ENCODE measurements at places on chromosomes 11 and 22.

GRCh38 chr11:25981998-25982397 is 349.9 kb upstream of the ANO3 start:
- DNase-seq: no peak

DNA sequence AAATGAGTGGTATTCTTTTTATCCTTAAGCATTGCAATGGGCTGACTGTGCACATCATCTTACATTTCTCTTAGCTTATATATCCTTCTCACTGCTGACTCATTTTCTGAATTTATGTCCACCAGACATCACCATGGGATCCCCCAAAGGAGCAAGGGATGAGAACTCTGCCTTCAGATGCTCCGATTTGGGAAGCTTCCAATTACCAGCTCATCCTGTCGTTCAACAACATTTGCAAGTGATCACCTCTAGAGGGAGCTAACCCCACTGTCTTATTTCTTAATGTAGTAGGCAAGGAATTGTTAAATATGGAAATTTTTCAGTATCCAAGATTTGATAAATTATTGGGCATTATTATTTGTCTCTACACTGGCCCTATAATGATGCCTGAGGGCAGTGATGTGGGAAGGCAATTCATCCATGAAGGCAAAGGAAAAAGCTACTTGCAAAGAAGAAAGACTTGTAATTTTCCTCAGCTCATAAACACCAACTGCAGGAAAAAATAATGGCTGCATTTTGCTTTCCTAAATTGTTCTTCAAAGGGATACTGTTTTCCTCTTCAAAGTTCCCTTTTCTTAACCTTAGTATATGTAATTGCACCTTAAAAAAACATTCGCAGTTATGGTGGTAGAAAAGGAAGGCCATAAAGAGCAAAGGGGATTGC is 102.4 kb upstream of the FSHB start:
- DNase-seq: no peak

DNA sequence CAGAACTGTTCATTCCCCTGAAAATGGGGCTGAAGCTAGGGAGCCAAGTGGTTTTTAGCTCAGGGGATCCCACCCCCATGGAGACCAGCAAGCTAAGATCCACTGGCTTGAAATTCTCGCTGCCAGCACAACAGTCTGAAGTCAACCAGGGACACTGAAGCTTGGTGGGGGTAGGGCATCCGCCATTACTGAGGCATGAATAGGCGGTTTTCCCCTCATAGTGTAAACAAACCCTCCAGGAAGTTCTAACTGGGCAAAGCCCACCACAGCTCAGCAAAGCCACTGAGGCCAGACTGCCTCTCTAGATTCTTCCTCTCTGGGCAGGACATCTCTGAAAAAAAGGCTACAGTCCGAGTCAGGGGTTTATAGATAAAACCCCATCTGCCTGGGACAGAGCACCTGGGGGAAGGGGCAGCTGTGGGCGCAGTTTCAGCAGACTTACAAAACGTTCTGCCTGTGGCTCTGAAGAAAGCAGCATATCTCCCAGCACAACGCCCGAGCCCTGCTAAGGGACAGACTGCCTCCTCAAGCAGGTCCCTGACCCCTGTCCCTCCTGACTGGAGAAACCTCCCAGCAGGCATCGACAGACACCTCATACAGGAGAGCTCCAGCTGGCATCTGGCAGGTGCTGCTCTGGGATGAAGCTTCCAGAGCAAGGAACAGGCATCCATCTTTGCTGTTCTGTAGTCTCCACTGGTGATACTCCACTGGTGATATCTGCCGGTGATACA is 32.7 kb downstream of the GAB4 start:
- no peak for DNase-seq

- no peak for DNase-seq
These were observed 64.7 kb upstream of the AMPD3 start for GRCh38 chr11:10390375-10390774.

- peak; percentile 13 for DNase-seq
These were observed 1.4 kb downstream of the FAM111A start for GRCh38 chr11:59144096-59144495.

- no peak for DNase-seq
These were observed 92.5 kb upstream of the PRDM11 start for GRCh38 chr11:45053736-45054446.

DNA sequence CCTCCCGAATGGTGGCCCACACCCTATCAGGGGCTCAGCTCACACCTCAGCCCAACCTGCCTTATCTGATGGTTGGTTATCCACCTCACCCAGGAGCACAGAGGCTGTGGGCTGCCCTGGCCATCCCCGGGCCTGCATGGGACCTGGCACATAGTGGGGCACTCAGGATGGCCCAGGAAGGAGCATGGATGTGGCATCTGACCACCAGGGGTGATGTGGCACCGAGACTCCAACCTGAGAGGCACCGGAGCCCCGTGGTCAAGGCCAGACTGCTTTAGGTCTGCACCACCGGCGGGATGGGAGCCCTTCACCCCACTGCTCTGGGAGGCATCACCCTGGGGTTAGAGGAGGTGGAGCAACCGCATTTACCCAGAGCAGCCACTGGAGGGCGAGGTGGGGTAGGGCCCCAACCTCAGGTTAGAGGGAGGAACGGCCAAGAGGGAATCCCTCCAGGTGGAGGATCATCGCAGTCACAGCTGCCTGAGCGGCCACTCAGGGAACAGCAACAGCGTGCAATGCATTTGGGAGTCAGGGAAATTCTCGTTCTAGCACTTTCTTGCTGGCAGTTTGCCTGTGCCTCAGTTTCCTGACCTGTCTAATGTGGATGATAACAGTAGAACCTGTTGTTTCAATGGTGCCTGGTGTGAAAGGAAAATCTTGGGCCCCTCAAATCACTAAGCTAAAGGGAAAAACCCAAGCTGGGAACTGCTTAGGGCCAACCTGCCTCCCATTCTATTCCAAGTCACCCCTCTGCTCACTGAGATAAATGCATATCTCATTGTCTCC is 52.9 kb upstream of the CARS1 start:
- DNase-seq: peak; percentile 45

- DNase-seq: no peak
These were observed 19.9 kb downstream of the FADS2 start for GRCh38 chr11:61847914-61848581.

DNA sequence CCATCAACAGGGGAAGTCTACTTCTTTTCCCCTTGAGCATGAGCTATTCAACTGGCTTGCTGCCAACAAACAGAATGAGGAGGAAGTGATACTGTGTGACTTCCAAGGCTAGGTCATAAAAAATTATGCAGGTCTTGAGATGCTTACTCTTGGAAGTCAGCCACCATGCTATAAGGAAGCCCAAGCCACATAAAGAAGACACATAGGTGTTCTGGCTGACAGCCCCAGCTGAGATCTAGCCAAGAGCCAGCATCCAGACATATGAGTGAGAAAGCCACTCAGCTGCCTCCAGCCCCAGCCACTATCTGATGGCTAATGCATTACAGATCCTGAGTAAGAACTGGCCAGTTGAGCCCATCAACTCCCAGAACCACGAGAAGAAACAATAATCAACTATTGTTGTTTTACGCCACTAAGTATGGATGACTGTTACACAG is 31.0 kb upstream of the PPP2R1B start:
- peak; percentile 27 for DNase-seq

DNA sequence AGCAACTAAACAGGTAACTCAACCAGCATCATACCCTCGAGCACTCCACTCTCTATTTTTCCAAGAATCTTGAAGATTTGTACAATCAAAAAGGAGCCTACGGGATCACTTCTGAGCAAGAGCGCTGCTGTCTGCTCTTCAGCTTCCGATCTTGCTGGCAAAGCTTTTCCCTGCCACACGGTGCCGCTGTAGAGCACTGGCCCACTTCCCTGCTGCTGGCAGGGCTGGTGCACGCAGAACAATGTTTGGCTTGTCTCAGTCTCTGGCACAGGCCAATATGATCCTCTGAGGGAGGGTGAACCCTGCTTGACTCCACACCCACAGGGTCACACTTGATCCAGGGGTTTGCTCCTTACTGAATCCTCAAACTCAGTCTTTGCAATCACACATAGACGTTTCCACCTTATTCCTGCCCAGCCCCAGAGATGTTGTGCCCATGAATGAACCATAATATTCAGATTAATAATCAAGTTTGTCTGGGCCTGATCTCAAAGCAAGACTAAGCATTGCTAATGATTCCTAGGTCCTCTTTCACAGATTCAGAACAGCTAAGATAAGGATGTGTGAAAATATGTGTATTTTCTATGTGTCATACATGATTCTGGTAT is 536.6 kb downstream of the SOX6 start:
- peak; percentile 43 for DNase-seq

GRCh38 chr22:35575116-35575748 is 34.6 kb downstream of the RASD2 start:
- no peak for DNase-seq

GRCh38 chr11:78147807-78148206 is 8.4 kb upstream of the ALG8 start:
- DNase-seq: no peak

DNA sequence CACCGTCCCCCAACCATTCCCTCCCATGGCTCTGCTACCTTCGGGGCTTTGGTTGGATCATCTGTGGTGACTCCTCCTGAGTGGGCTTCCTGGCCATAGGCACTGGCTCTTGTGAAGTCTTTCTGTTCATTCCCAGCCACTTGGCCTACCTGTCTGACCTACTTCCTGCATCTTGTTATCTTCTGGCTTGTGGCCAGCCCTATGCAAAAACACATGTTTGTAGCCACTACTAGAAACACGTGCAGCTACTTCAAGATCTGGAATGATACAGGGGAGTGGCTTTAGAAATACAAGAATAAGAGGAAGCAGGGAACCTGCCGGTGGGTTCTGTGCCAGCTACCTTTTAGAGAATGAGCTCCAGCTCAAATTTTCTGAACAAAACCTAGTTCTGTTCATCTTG is 20.9 kb downstream of the RCOR2 start:
- DNase-seq: no peak

DNA sequence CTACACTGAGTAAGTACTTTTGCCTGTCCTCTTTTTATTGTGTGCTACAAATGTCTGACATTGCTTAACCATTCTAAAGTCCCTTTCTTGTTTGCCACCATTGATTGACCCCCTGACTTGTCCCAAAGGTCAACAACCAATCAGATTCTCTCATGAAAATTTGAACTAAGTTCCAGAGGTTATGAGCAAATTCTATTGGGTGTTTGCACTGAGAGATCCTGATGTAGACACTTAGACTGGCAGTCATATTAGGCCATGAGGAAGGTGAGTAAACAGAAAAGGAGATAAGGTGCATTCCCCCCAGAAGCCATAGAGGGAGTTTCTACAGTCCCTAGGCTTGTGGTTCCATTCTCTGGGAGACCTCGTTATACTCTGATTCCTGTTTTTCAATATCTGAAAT is 101.3 kb upstream of the E2F8 start:
- DNase-seq: no peak

DNA sequence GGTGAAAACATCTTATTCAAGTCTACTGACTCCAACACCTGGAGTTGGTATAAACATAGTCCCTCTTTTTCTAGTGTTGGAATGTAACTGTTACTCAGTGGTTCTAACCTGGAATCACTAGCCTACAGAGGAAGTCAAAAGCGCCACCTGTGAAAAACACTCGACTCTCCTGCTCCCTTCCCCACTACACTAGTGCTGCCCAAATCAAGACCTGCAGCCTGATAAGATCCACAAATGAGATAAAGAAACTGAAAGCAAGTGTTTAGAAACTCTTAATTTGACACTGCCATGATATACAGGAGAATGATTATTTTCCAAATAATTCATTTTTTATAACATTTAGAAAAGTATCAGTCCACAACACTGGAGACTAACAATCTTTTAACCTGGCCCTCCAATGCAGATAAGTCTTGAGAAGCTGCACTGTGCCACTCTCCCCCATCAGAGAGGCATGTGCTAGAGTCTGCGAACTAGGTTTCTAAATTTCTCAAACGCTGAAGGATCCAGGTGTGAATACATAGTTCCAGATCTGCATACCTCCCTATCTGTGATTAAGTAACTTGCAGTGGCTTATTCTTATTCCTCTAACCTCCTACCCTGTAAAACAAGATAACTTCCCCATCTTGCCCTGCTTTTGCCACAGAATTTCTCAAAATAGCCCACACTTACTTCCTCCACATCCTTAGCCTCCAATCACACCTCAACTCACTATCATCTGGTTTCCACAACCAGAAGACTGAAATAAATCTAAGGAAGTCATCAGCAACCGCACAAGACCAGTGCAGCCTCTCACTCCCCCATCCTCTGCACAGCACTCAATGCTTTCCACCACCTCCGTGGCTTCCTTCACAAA is 88.1 kb downstream of the RRAS2 start:
- no peak for DNase-seq

DNA sequence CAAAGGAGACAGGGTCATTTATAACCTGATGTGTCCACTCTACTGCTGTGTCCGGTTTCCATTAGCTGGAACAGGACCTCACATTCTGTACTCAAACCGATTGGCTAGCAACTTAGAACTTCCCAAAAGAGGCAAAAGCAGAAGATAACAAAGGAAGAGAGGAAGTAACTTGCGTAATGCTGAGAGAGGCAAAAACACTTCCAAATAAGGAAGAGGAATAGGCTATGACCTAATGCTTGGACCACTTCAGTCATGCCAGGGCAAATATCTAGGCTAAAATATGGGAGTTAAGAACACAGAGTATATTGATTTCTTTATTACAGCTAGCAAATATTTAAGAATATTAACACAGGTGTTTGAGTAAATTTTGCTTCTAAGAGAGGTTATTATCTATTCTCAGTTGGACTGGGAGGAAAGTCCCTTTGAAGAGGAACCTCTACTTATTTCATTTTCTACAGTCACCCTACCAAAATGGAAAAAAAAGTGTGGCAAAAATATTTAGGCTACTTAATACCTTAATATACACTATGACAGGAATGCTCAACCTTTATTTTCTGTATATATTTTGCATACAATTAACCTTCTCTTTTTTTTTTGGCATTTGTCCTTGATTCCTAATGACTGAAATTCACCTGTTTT is 499.8 kb upstream of the CHORDC1 start:
- DNase-seq: no peak

DNA sequence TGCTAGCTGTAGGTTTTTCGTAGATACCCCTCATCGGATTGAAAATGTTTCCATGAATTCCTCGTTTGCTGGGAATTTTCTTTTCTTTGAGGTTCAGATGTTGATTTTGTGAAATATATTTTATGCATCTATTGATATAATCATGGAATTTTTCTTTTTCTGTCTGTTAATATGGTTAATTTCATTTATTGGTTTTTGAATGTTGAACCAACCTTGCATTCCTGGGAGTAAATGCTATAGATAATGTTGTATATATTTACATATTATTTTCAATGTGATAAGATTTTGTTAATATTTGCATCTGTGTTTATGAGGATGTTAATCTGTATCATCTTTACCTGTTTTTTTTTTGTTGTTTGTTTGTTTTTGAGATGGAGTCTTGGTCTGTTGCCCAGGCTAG is 10.6 kb upstream of the NDUFA6 start:
- no peak for DNase-seq

GRCh38 chr11:129191649-129192048 is 476 bp downstream of the ARHGAP32 start:
- DNase-seq: no peak

GRCh38 chr11:33001281-33001680 is 14.4 kb upstream of the DEPDC7 start:
- DNase-seq: no peak

DNA sequence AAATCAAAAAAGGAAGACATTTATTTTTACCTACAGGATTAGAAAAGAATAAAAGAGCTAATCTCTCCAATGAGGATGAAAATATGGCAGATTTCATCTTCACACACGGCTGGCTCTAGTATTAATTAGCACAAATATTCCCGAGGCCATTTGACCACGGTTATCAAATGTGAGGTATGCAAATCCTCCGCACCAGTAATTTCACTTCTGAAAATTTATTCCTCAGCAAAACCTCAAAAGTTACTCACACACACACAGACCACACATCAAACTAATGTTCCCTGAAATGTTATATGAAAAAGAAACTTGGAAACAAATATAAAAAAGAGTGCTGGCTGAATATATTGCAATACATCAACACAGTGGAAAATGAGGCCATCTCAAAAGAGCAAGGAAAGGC is 32.8 kb downstream of the CELSR1 start:
- DNase-seq: no peak
